Non-pigmented ciliary epithelial cell (primary cell): ENCODE measurements at places on chromosomes 5 and 9.

- DNase-seq = no peak
Observed at GRCh38 chr5:111635151-111635902, 121.7 kb downstream of the NREP start.

DNA sequence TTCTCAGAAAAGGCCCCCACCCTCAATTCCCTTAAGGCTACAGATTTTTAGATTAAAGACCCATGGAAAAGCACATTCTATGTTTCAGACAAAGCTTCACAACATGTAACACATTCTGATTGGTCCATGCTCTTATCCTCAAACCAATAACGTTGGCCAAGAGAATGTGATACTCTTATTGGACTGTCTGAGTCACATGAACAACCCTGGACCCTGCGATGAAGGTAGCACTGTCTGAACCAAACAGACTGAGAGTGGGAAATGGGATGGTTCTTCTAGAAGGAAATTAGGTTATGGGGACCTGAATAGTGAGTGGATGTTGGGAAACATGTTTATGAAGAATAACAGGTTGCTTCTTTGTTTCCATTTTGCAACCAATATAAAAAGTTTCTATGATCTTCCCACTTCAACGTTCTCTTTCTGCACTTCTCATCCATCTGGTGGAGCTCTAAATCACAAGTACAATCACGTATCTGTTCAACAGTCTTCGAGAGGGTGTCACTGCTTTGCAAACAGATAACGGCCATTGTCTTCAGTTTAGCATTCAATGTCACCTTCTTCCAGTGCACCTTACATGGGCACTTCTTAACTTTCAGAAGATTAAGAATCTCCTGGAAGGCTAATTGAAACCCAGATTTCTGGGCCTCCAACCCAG lies 81.6 kb downstream of the PTCH1 start:
- no peak for DNase-seq

DNA sequence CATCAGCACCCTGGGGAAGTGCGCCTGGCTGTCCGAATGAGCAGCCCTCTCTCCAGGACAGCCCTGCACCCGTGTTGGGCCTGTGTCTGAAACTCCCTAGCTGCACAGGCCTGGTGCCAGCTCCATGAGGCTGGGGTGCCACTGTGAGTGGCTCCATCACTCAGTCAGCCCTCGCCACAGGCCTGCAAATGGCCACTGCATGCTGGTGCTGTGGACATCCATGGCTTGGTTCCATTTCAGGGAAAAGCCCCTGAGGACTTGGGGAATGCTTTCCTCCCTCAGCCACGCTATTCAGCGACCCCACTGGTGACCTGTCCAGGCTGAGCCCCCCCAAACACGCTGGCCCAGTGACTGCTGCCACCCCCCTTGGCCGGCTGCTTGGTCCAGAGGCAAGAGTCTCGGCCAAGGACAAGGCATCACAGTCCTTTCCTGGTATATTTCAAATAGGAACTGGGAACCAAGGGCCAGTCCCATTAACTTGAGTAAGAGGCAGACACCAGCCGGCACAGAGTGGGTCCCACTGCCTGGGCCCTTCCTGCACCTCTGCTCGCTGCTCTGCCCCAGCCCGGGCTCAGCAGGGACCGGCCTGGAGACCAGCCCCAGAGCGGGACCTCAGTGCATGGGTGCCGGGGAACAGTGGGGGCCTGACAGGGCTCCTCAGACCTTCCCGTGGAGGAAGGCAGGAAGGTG lies 181.3 kb downstream of the AUH start:
- DNase-seq = no peak

DNA sequence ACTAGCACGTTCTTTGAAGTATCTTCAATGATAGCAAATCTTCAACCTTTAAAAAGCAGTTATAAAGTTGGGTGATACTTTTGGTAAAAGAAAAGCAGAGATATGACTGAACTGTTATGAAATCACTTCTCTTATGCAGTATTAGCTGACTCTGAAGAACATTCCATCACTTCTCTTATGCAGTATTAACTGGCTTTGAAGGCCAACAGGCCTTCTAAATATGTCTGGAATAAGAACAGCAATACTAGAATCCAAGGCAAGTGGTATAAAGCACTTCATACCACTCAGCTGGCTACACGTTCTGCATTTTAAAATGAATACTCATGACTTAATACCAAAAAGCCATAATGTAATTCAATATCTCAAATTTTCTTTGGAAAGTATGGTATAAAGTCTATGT lies 17.3 kb downstream of the SKIC3 start:
- no peak for DNase-seq

GRCh38 chr9:36193023-36193422 lies 2.3 kb downstream of the CLTA start:
- DNase-seq = no peak

- DNase-seq = no peak
Observed at GRCh38 chr9:136850866-136851775, 1.0 kb upstream of the MAMDC4 start.

- DNase-seq = no peak
Observed at GRCh38 chr5:59245198-59245597, 648.3 kb downstream of the PDE4D start.

GRCh38 chr5:40877371-40877988 lies 31.8 kb upstream of the C7 start:
- DNase-seq = no peak
